ENCODE measurements at places on chromosomes 2 and 18. TPM values are rescaled to one million over a fixed set of nuclear protein-coding genes. Genes with fewer than 3 reads are reported as not detected.

DNA sequence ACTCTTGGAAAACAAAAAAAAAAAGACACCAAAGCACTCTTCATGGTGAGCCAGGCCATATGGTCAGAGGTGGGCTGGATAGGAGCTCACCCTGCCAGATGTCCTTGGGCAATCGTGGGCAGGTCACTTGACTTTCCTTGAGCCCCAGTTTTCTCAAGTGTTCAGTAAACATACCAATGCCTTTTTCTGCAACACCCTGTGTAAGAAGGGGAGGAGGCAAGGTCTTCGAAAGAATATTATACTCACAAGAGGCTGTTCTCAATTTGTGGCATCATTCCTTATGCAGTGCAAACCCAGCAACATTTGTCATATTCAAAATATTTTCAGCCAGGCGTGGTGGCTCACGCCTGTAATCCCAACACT, 22.9 kb upstream of the TMEM87B start:
- no peak overlapping the region for H3K4me3 ChIP-seq
- peaks cover 2% of the 10 kb centered on the region for H3K4me1 ChIP-seq
- H3K36me3 ChIP-seq = no peaks in the 10 kb centered on the region
- no peak overlapping the region for H3K27ac ChIP-seq

- no peak for DNase-seq
- no peak overlapping the region for H3K4me3 ChIP-seq
- H3K36me3 ChIP-seq = peaks cover 57% of the 10 kb centered on the region
- H3K4me1 ChIP-seq = no peaks in the 10 kb centered on the region
- H3K27ac ChIP-seq = no peak overlapping the region
- H3K27me3 ChIP-seq = no peaks in the 10 kb centered on the region
Measured at GRCh38 chr2:110639972-110640371, 37.9 kb downstream of the BUB1 start.

The CYTIP gene
- total RNA-seq = 304 TPM

The RBMS1 gene
- 39.3 TPM for total RNA-seq

DNA sequence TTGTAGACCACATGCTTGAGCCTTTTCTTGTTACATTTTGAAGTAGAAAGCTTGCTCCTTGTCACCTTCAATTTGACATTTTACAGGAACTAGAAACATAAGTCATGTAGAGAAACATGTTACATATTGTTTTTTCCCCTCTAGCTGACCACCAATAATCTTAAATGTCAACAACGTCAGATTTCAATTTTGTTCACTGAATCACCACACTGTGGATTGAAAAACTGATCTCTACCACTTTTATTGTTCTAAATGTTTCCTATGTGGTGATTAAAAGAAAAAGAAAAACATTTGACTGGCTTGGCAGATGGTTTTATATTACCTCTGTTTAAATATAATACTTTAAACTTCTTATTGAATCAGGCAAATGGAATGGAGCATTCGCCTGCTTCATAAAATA, 87.7 kb downstream of the DSEL start:
- DNase-seq = no peak
- H3K27me3 ChIP-seq = no peaks in the 10 kb centered on the region
- H3K4me1 ChIP-seq = peaks cover 6% of the 10 kb centered on the region
- H3K36me3 ChIP-seq = no peaks in the 10 kb centered on the region
- peak overlapping the region; percentile 38 for H3K27ac ChIP-seq

The C2orf66 gene
- total RNA-seq = not detected

DNA sequence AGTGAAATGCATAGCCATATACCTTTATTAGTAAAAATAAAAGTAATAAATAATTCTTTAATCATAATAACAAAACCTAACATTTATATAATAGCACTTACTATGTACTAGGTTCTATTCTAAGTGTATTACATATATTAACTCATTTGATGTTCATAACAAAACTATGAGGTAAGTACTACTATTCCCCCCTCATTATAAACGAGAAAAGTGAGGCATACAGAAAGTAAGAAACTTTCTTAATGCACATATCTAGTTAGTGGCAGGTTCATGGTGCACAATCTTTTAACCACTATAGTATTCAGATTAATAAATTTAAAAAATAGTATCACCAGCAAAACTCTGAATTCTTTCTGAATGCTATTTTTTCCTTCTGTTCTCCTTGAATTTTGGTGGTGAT, 27.5 kb downstream of the TRPM8 start:
- no peak overlapping the region for H3K4me3 ChIP-seq
- no peaks in the 10 kb centered on the region for H3K4me1 ChIP-seq
- no peak for DNase-seq
- H3K27ac ChIP-seq = no peak overlapping the region
- H3K36me3 ChIP-seq = no peaks in the 10 kb centered on the region

The SNED1 gene
- total RNA-seq = 0.91 TPM

GRCh38 chr2:88657131-88657530, 29.9 kb upstream of the EIF2AK3 start:
- DNase-seq = no peak
- no peaks in the 10 kb centered on the region for H3K36me3 ChIP-seq

GRCh38 chr2:156309167-156309566, 23.4 kb downstream of the NR4A2 start:
- H3K27ac ChIP-seq = no peak overlapping the region
- H3K36me3 ChIP-seq = no peaks in the 10 kb centered on the region
- DNase-seq = no peak
- H3K4me1 ChIP-seq = peaks cover 10% of the 10 kb centered on the region
- no peak overlapping the region for H3K4me3 ChIP-seq

DNA sequence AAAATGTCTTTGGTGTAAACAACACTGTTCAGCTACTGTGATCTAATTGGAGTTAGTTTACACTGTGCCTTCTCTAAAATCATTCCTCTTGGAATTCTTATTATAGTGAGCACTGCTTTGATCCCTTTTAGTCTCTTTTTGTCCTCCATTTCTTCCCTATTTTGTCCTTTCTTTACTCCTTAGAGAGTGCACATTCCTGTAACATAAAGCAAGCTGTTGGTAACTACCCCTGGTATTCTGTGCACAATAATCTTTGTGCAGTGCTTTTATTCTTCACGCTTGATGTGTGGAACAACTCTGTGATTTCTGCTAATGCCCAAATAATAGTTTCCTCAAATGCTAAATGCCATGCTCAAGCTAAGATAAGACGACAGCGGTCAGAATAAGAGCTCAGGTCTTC, 401.5 kb downstream of the DPP10 start:
- no peak overlapping the region for H3K4me3 ChIP-seq
- H3K4me1 ChIP-seq = no peaks in the 10 kb centered on the region
- no peaks in the 10 kb centered on the region for H3K27me3 ChIP-seq
- no peak for DNase-seq
